C1 segment of cervical spinal cord (tissue), 14 donors: ENCODE measurements at places on chromosomes 2 and 18.

DNA sequence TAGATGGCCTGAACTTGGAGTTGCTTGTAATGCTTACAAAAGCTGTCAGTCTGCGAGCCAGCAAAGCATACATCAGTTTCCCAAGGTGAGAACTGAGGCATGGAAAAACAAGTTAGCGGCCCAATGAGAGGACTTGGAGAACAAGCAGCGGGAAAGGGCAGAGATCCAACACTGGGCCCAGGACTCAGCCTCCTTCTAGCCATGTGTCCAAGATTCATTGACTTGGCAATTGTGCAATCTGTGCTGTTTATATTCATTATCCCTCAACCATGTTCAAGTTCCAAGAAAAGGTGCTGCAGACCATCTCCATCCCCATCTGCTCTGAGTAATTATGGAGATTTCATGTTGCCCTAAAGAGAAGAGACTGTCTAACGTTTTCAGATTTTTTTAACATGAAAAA is 187.4 kb downstream of the ALK start:
- DNase-seq, result no peak

DNA sequence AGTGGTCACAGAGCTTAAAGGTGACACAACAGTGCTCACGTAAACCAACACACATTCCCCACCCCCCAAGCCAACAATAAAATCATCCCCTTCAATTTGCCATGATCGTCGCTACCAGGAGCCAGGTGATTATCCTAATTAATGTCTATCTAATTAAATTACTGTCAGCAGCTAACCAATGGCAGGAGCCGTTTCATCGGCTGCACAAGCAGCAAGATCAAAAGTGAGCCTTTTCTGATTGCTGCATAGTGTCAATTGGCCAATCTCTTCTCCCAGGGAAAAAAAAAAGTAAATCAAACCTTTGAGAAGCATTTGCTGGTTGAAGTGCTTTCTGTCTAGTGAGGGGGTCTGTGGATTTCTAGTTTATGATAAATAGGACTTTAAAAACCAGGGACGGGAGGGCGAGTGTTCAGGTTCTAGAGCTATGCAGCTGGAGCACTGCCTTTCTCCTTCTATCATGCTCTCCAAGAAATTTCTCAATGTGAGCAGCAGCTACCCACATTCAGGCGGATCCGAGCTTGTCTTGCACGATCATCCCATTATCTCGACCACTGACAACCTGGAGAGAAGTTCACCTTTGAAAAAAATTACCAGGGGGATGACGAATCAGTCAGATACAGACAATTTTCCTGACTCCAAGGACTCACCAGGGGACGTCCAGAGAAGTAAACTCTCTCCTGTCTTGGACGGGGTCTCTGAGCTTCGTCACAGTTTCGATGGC is at the start of gene TBR1:
Gene TBR1 (plus strand): TSS at position 311 of the 721 bp plus-strand sequence. CDS start 114 bp downstream, at position 425.
- no peak for DNase-seq

GRCh38 chr2:48779019-48779716 is 23.6 kb upstream of the LHCGR start:
- DNase-seq, result no peak

DNA sequence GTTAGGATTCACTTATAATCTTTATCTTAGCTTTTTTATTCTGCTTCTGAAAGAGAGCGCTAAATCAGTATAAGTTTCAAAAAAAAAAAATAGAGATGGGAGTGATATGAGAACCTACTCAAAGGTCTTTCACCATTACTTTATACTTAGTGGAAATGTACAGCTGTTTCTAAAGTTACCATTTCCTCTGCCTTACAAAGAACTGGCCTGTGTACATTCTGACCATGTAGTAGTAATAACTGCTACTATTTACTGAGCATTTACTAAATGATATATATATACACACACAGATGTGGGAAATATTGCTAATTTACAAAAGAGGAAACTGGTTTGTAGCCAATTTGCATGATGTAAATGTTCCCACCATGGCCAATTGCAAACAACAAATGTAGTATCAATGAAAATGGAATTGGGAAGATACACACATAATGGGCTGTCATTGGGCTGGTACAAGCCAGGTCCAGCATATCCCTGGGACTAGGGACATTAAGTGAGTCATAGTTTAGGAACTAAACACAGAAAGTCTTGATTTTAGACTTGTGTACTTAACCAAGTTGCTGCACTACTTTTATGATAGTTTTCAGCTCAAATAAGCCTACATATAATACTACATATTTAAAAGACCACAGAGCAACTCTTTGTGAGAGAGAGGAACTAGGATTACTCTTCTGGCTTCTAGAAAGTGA is 67.1 kb downstream of the DYNC1I2 start:
- DNase-seq, result no peak

DNA sequence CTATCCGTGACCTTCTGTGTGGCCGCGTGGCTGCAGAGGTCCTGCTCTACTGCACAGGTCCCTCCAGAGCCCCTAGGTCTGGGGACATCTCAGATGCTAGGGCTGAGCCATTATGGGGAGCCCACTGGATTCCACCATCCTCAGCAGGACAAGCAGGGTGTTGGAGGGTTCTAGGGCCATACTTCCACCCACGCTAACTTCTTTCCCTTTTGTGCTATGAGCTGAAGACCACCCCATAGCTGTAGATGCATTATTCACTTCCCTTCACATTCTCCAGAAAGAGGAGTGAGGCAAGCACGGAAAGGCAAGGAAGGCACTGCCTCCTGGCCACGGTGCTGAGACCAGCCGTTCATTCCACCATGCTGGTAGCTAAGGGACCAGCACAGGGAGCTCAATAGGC is 149.5 kb upstream of the MYCN start:
- DNase-seq, result no peak

DNA sequence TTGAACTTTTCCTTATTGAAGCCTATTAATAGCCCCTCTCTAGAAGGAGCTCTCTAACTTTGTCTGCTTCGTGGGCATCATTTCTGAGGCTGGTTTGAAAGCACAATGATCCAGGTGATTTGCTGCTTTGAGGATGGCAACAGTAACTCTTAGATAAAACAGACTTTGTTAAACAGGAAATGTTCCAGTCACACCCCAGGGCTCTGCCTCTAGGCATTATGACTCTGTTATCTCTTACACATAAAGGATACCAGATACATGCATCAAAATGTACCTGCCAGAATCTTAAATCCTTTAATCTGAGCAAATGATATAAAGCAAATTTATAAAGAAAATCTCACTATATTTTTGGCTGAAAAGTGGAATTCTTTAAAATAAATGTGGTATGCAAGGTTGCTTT is 52.3 kb downstream of the GAD1 start:
- DNase-seq, result no peak

GRCh38 chr2:66702301-66702700 is 267.4 kb downstream of the MEIS1 start:
- DNase-seq, result no peak

DNA sequence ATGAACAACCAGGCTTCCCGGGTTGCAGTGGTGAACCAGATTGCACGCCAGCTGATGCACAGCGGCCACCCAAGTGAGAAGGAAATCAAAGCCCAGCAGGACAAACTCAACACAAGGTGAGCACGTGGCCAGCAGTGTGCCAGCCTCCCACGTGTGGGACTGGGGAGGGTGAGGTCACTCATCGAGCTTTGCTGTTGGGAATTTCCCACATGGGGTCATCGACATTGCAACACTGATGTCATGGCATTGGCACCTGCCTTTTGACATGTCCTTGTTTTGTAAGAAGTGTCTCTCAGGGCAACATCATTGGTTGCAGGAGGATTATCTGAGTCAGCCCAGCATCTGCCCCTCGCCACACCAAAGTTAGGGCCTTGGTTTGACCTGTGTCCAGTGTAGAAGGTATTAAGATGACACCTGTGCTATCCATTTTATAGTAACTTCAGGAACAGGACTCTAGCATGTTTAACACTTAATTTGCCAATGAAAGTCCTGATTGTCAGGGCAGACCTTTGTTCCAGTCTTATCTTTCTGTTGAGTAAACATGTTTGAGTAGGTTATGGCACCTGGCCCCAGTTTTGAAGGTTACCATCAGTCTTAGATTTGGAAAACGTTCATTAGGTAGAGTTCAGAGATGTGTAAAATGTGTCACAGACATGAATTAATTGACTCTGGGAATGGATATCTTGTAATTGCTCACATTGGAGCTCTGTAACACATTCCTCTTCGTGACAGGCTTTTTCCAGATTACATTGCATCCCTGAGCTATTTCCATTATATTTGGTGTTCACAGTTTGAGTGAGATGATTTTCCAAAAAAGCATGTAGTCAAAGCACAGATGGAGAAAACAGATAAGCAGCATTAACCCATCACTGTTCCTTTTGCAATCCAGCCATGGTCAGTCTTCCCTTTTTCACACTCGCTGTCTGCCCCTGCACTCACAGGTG is 93.3 kb upstream of the EML6 start:
- no peak for DNase-seq

GRCh38 chr2:67394734-67395133 is 2.4 kb upstream of the ETAA1 start:
- DNase-seq, result no peak

- DNase-seq, result no peak
Measured at GRCh38 chr2:143688815-143689214, 559.6 kb downstream of the ARHGAP15 start.

- no peak for DNase-seq
Measured at GRCh38 chr2:217409949-217410680, 550.3 kb upstream of the TNP1 start.

GRCh38 chr18:28494151-28494550 is 317.2 kb upstream of the CDH2 start:
- no peak for DNase-seq

DNA sequence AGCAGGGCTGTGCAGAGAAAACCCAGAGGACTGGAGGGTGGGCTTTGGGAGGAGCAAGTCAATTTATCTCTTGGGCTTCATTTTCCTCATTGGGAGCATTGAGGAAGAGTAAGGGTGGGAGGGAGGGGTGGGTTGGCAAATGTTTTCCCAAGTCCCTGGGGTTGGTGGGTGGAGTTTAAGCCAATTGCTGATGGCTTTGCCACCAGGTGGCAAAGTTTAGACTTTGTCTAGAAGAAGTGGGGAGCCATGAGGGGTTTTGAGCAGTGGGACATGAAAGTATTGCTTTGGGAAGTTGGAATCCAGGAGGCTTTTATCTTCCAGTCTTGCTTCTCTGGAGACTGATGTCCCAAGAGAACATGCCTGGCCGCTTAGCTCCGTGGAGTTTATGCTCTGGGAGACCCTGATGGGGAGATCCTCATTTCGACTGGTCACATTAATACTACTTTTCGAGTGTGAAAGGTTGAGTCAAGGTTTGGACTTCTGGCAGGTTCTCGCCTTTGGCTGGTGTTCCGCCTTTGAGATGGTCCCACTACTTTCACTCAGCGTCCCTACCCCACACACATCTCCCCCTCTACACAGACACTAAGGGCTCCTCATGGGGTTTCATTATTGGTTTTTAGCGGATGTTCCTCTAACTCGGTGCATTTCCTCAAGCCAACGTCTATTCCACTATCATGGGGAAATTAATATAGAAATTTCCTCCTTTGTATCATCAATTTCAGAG is 126.7 kb downstream of the PRKCE start:
- DNase-seq, result no peak

DNA sequence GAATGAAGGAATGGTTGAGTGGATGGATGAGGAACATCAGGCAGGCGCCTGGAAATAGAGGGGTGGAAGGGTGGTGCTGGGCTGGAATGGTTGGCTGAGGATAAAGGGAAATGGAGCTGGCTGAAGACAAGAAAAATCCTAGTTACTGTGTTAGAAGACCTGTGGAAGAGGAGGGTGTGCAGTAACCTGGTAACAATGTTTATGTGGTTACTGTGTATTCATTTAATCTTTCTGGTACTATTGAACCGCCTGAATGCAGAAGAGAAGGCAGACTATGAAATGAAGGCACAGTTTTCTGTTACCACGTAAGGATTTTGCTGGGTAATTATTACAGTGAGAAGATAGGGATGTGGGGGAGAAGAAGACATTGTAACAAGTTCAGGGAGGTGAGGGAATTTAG is 110.3 kb upstream of the MGAT5 start:
- DNase-seq, result no peak

DNA sequence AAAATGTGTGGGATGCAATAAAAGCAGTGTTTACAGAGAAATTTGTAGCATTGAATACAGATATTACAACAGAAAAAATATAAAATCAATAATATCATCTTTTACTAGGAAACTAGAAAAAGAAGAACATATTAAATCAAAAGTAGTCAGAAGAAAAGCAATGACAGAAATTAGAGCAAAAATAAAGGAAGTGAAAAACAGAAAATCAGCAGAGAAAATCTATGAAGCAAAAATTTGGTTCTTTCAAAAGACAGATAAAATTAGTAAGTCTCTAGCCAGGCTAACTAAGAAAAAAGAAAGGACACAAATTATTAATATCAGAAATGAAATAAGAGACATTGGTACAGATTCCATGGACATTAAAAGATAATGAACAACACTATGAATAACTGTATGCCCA is 212.0 kb upstream of the MGAT5 start:
- no peak for DNase-seq

- no peak for DNase-seq
Measured at GRCh38 chr2:57453945-57454344, 592.7 kb upstream of the VRK2 start.

- no peak for DNase-seq
Measured at GRCh38 chr2:113213061-113213930, 39.5 kb downstream of the PSD4 start.

DNA sequence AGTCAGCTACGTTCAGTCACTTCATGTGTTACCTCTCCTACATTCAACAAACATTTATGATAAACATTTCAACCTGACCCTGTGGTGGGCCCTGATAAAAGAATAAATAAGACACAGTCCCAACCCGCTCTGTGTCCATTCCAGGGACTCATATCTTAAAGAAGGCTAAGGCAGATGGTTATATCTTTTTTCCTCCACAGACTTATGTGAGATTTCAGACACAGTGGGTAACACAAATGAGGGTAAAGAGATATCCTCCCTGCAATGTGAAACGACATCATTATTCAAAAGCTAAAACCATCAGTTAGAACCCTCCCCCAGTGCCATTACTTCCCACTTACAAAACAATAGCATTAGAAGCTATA is 11.1 kb upstream of the HNRNPLL start:
- no peak for DNase-seq

DNA sequence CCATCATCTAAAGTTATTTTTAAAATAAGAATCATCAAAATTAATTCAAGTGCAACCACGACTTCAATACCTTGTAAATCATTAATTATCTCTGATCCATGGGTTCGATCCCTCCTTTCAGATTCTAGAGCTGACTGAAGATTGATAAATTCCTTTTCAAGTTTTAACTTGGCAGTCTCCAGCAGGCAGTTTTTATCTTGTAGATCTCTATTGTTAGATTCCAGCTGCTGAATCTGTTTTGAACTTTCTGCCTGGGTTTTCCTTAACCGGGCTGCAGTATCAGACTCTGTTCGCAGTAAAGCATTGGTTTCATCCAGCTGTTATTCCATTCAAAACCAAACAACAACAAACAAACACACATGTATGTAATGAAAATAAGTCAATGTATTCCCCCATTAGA is 59.5 kb downstream of the SLC66A3 start:
- no peak for DNase-seq

DNA sequence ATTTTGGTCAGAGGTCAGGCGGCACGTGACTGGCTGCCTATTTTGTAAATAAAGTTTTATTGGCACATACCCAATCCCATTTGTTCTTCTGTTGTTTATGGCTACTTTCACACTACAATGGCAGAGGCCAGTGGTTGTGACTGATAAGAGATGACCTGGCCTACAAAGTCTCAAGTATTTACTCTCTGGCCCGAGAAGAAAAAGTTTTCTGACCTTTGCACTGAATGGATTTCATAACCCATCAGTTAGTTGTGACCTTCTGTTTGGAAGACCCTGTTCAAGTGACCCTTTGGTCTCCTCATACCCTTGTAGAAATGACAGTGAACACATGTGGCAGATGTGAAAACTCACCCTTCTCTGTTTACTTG is 121.4 kb upstream of the MGAT5 start:
- no peak for DNase-seq

GRCh38 chr2:177476897-177477296 is 84.3 kb downstream of the AGPS start:
- no peak for DNase-seq

- no peak for DNase-seq
Measured at GRCh38 chr2:64328415-64328722, 125.6 kb upstream of the LGALSL start.
